NCI-H524 (cell line): ENCODE measurements at places on chromosomes 3 and 15.

GRCh38 chr3:72338942-72339669, 509.1 kb downstream of the SHQ1 start:
- DNase-seq: no peak

DNA sequence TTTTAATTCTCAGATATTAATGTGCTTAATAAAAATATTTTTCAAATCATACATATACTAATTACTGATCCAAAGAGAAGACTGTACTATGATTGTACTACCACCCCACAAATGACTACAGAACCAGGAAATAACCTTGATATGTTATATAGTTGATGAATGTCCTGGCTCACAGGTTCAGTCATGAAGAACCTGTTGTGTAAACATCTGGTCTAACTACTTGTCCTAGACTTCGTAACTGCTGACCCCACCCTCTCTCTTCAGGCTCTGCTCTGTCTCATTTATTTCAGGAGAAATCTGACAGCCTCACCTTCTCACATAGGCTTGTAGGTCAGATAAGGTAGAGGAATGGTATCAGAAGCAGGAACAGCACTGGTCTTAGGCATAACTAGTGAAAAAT, 14.7 kb upstream of the CSTA start:
- no peak for DNase-seq

DNA sequence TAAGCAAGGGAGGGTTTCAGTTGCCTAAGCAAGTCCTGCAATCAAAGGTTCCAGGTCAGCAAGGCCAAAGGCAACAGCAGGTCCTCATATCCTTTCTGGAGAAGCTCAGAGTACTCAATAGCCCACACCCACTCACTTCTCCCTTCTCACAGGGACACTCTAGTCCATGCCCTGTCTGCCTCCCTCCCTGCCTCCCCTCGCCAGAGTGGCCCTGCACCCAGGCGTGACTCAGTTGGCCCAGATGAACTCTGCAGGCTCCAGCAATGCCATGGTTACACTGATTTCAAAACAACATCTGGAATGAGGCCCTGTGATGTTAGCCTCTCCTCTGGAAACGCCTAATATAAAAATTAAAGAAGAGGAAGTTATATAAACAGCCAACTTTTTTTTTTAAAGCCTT, 32.9 kb downstream of the IL16 start:
- DNase-seq: no peak

- DNase-seq: no peak
Measured at GRCh38 chr3:56522374-56522773, 34.6 kb upstream of the CCDC66 start.

DNA sequence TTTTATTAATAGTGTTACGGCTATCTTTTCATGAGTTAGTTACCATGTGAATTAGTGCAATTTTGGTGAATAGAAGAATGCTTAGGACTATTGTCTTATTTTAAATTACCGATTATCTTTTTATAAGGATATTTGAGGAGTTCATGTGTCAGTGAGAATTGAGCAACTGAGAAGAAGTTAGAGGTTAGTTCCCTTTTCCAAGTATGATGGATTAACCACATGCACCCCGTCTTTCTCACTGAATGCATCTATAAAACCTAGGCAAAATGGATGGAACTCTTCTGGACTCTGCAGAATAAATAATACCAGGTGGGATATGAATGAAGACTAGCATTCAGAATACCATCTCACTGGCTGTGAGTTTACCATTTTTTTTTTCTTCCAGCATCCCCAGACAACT, 74.3 kb downstream of the TCF12 start:
- DNase-seq: no peak

GRCh38 chr3:151387842-151388241, 3.3 kb upstream of the P2RY12 start:
- DNase-seq: no peak

DNA sequence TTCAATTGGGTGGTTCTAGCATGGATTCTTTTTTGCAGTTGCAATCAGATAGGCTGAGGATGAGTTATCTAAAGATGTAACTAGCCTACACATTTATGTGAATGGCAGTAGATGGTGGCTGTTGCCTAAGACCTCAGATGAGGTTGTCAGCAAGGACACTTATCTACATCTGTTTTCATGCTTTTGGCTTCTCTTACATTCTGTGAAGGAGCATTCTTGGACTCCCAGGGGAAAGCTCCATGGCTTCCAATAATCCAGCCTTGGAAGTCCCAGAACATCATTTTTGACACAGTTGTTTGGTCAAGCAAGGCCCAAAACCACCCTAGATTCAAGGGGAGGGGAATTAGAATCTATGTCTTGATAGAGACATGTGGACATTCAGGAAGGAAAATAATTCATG, 332.2 kb upstream of the RBMS3 start:
- no peak for DNase-seq
